Dorsolateral prefrontal cortex (tissue), 122 donors: ENCODE measurements at places on chromosomes 7 and 10.

GRCh38 chr7:93014410-93014809, 103.4 kb downstream of the SAMD9 start:
- DNase-seq = no peak

- DNase-seq = no peak
Measured at GRCh38 chr10:62019685-62020359, 118.3 kb downstream of the ARID5B start.

GRCh38 chr7:26195182-26195581, 5.4 kb downstream of the HNRNPA2B1 start:
- DNase-seq = no peak

DNA sequence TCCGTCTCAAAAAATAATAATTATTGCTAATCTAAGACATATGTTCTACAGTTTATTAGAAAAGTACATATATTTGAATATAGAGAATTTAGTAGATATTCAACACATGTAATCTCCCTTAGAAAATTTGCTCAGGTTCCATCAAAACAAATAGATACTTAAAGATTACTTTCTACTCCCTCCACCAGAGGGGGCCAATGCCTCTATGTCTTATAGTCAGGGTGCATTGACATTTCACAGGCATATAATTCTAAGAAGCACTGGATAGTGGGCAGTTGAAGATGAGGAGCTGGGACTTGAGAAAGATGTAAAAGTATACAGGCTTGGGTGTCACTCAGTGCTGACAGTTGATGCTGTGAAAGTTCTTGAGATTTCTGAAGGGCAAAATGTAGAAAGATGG, 301.6 kb upstream of the HPS1 start:
- DNase-seq = no peak

DNA sequence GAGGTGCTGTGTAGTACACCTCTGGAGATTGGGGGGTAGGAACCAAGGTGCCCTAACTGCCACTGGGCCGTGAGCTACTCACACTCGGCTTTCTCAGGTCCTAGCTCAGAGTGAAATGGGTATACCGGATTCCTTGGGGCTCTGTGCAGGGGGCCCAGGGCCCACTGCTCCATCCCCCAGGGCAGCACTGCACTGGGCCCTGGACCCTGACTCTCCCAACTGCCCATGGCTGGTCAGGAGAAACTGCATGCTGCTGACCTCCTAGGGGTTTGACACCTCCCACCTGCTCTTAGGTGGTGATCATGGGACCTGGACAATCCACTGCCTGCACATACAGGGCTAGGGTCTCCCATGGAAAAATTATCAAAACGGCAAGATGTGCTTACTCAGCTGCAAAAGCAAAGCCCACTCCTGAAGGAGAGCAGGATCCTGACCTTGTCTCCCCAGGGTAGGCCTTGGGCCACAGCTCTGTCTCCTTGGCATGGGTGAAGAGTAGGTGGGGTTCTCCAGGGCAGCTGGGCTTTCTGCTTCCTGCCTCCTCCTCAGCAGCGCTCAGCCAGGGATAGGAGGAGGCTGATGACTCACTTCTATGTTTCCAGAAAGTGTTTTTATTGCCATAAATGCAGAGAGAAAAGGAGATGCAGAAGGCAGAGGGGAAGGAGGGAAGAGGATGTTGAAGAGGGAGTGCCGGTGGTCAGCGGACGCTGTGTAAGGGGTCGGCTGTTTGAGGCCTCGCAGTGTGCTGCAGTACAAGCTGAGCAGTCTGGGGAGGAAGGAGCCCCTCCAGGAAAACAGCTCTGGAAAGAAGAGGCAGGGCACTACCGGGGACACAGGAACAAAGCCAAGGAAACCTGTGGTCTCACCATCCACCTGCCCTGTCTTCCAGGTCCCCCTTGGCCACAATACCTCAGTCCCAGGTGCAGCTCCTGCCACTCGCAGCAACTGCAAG, 107.8 kb downstream of the ARHGAP22 start:
- peak; percentile 34 for DNase-seq

- no peak for DNase-seq
Measured at GRCh38 chr7:105257338-105257737, 131.4 kb downstream of the SRPK2 start.

- no peak for DNase-seq
Measured at GRCh38 chr7:51072281-51072680, 244.3 kb downstream of the COBL start.

GRCh38 chr10:59266321-59266720, 89.9 kb downstream of the PHYHIPL start:
- no peak for DNase-seq

- DNase-seq = no peak
Measured at GRCh38 chr7:135169964-135170273, 588 bp downstream of the CYREN start.

GRCh38 chr10:114678820-114679219, 20.7 kb upstream of the ABLIM1 start:
- DNase-seq = no peak

GRCh38 chr7:128036226-128036940, 5.1 kb upstream of the LRRC4 start:
- DNase-seq = no peak

DNA sequence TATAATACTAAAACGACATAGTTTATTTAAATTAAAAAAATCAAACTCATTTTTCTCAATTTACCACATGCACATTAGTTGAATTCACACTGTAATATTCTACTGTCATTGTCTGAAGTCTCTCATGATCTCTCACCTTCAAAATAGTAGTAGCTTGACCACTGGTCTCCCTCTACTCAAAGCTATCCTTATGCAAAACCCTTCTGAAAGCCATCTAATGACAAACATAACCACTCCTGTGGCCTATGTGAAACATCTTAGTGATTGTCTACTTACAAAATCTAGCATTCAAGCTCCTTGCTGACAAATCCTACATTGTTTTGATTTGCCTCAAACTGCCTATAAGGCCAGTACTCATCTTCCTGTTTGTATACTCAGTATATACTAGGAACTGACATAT, 606.0 kb upstream of the GHITM start:
- DNase-seq = no peak

- no peak for DNase-seq
Measured at GRCh38 chr10:32971536-32972091, 13.6 kb upstream of the ITGB1 start.

GRCh38 chr10:86785037-86785436, 28.6 kb downstream of the BMPR1A start:
- no peak for DNase-seq

- DNase-seq = no peak
Measured at GRCh38 chr10:69004821-69005220, 16.2 kb downstream of the KIFBP start.

- peak; percentile 72 for DNase-seq
Measured at GRCh38 chr7:24757353-24758275, at the start of gene GSDME. Gene GSDME (minus strand): TSS chr7:24757464. CDS start chr7:24749774, 7,690 bp downstream.

DNA sequence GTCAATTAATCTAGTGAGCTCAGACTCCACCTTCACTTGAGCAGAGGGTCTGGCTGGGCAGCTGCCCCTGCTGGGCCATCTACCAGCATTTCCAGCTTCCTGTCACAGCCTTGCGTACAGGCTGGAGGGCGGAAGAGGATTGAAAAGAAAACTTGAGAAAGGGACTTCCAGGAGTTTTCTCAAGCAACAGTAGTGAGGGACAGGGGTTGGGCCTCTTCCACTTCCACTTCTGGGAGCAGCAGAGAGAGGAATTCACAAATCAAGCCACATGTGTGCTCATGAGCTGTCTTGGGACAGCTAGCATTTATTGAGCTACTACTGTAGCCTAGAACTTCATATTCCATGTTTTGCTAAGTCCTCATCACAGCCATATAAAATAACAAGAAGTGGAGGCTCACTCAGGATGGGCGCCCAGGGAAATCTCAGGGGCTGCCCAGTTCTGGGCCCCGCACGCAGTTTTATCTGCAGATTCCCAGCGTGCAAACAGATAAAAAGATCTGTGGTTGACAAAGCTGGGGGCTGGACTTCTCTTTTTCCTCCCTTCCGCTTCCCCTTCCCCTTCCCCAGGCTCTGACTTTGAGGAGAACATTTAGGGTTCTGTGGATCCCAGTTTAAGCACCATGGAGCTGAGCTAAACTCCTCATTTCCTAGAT, 135.8 kb downstream of the RGS10 start:
- no peak for DNase-seq

DNA sequence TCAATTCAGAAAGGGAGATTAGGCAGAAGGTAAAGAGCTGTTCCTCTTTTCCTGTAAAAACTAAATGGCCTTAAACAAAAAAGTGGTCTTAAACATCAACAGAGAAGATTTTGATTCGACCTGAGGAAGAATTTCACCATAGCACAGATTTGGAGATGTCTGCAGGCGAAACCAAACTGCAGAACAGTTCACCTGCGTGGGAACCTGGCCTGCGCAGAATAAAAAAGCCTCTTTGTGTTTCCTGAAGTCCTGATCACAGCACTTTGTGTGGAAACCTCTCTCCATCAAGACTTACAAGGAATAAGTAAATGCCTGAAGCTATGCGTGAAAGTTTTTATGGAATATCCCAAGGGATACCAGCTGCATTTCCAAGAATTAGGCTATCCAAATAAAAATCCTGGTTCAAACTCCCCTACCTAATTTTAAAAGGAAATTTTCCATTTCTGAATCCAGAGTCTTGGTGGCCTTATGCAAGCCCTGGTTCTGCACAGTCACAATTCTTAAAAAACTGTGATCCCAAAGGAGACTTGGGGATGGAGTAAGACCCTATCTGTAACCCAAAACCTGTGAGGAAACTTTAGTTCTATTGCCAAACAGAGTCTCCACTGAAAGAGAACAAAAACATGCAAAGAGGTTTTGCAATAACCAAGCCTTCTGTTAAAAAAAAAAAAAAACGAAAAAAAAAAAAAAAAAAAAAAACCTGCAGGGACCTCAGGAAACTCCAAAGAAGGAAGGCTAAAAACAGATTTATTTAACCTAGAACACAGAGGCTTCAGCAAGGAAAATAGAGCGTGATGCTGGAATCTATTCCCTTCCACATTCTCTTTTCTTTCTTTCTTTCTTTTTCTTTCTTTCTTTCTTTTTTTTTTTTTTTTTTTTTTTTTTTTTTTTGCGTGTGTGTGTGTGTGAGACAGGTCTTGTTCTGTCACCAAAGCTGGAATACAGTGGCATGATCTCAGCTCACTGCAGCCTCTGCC, 10.4 kb downstream of the CALML3 start:
- DNase-seq = no peak

GRCh38 chr7:138951953-138952352, 29.2 kb downstream of the KIAA1549 start:
- no peak for DNase-seq

GRCh38 chr7:42338916-42339540, 102.0 kb upstream of the GLI3 start:
- no peak for DNase-seq

GRCh38 chr7:20089431-20089830, 127.8 kb downstream of the MACC1 start:
- no peak for DNase-seq

DNA sequence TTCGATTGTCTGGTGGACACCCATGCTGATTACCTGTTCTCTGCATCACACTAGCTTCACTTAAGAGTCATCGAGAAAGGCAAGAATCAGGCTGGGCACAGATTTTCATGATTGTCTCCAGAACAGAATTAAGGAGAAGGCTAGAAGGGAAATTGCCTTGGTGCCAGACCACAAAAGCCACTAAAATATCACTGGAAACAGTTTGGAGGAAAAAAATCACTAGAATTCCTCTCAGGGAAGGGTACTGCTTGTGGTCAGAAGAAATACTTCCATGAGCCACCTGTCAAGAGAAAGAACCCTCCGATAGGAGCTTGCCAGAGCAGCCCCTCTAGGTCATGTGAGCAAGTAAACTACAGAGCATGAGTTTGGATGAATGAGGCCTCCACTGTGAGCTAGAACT, 269.3 kb upstream of the TEX47 start:
- DNase-seq = no peak

DNA sequence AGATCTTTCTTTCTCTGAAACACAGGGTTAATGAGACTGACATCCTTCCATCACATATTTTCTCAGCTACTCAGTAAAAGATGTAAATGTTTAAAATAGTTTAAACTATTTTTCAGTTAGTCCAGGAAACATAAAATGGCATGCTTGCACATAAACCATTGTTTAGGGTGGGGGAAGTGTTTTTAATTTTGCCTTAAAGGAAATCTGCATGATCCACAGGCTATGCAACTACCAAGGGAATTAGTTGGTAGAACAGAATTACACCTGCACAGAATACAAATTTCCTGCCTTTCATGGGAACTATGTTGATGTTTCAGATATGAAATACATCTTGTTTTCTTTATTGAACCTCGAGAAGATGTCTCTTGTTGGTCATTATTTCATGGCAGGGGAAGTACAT, 10.6 kb downstream of the CAV1 start:
- DNase-seq = no peak
